Hippocampal formation (tissue), 2 donors: ENCODE measurements at places on chromosomes 3 and 15.

DNA sequence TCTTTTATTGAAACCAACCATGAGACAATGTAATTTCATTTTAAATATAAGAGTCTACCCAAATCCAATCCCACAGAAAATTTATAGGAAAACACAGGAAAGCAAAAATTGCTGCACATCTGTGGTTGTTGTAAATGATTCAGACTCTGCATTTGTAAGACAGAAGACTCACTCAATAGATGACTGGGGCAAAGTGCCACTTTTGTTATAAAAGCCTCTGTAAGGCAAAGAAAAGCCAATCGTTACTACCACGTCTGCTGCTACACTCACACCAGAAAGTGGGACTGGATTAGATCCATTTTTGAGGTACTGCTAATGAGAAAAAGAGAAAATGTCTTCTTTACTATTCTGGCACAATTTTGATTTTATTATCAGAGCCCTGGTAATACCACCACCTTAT lies 74.9 kb downstream of the SEMA6D start:
- DNase-seq: no peak

GRCh38 chr15:72770673-72771328 lies 12.8 kb downstream of the ADPGK start:
- no peak for DNase-seq

DNA sequence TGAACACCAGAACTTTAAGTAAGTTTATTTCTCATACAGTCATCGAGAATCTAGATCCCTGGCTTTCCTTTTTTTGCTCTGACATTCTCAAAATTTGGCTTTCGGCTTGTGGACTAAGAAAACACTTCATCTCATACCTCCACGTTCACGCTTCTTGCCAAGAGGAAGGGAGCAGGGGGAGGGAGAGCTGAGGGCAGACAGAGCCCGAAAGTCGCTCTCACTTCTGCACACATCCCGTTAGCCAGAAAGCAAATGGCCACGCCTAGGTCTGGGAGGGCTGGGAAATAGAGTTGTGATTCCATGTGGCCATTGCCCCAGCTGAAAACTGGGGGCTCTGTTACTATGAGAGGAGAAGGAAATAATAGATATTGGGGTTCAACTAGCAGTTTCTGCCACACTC lies 57.3 kb downstream of the MAP6D1 start:
- DNase-seq: no peak

- DNase-seq: no peak
These were observed 2.0 kb upstream of the TWF2 start for GRCh38 chr3:52240886-52241370.

DNA sequence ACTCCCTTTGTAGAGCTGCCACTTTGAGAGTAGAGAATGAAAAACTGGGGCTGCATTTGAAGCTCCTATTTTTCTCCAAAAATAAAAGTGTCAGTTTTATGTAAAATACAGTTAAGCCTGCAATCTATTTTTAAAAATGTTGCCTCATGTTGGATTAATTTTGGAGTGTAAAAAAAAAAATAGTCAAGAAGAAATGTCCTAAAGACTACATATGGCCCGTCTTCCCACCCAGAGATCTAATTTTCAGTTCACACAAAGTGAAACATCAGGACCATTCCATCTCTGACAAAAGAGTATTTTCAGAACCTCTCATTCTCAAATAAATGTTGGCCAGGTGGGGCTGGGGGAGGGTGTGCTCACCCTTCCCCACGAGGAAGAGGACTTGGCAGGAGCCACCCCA lies 62.7 kb downstream of the HHLA2 start:
- no peak for DNase-seq

- DNase-seq: no peak
These were observed 213.7 kb upstream of the PLSCR5 start for GRCh38 chr3:146818866-146819265.

GRCh38 chr3:12139111-12139511 lies 19.6 kb downstream of the TIMP4 start:
- no peak for DNase-seq

- no peak for DNase-seq
These were observed 23.7 kb upstream of the GPD1L start for GRCh38 chr3:32082721-32083120.

DNA sequence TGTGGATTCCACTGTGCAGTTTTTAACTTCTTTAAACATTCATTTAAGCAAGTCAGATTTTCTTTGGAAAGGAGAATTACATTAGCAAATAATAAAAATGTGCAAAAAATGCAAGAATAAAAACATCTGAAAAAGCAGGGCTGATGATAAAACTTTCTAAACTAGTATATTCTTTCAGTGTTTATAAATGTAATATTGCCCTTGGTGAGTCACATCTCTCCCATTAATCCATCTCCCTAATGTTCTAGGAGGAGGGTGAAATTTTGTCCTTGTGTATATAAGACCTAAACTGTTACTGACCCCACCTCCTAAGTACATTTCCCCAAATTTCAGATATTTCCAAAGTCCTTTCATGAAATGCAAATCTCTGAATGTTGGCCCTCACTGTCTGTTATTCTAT lies 28.5 kb upstream of the DCUN1D1 start:
- DNase-seq: no peak

DNA sequence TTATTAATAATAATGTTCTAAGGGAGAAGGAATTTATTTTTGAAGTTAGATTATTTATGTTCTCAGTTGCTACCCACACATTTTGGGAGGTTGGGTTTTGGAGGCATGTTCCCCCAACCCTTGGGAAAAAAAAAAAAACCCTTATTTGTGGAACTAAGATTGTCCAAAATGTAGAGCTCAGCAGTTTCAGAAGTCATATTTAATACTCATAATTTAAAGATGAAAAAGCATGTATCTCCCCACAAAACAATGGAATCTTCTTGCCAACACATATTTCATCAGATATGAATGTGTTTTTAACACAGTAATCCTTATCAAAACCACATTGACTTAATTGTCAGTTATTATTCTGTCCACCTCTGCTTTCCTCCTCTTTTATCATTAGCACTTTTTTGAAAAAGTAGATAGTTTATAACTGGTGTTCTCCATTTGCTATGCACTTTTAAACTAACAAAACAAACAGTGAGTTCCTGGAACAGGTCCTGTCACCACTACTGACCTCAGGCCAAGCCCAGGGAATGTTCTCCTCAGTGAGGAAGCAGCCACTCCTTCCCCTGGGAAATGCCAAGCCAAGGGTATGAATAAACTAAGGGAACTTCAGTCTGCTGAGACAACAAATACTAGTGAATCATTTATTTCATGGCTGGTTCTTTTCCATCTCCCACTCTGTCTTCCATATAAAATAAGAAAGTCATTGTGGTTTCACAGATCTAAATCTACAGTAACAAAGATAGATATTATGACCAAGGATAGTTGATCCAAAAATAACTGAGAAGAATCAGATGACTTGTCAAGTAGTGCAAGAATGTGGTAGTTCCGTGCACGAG lies 414.4 kb upstream of the ALCAM start:
- DNase-seq: no peak

- no peak for DNase-seq
These were observed 1165.1 kb downstream of the ROBO2 start for GRCh38 chr3:78204977-78205376.
